NCI-H146 (cell line): ENCODE measurements at places on chromosomes 11 and 22.

DNA sequence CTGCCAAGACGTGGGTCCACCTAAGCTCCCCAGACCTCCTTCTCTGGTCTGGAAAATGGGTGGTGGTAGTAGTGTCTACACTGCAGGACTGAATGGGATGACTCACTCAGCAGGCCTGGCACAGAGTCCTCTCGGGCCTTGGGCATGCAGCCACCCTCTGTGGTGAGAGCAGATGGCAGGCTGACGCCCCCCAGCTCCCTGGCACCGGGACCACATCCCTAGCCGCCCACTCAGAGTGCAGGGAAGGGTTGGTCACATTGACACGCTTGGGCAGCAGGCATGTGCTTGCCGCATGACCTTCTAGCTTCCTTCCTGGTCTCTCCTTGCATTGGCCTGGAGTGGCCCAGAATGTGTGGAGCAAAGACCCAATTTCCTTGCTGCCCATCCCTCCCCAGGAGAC, 30.7 kb upstream of the PRODH start:
- DNase-seq: no peak

GRCh38 chr22:44363013-44363979, 50.5 kb upstream of the SHISAL1 start:
- no peak for DNase-seq

GRCh38 chr11:63874511-63874910, 35.6 kb downstream of the MARK2 start:
- DNase-seq: no peak

DNA sequence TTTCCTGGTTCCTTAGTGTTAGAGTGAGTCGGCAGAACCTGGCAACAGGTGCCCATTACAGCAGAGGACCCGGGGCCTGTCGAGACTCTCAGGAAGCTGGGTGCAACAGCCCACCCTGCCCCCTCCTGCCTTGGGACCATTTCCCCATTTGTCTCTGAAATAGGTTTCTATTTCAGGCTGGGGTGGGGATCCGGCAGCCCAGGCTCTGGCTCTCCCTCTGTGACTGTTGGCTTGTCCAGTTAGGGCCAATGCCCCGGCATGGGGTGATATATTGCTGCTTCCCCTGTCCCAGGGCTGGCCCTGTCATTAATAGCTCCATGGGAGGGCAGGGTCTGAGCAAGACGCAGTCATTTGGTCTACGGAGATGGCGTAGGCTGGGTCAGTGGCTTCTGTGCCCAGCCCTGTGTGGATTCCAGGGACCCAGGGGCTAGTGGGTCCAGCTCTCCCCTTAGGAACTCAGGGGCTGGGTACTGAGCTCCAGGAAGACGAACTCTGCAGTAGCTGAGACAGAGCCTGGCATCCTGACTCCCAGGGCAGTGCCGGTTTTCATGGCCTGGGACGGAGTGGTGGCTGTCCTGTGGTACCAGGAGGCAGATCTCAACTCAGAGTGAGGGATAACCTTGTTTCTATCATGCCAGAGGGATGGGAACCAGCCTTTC, 2.7 kb downstream of the P2RY6 start:
- DNase-seq: no peak

GRCh38 chr22:32827049-32827602, 25.6 kb downstream of the TIMP3 start:
- DNase-seq: no peak

DNA sequence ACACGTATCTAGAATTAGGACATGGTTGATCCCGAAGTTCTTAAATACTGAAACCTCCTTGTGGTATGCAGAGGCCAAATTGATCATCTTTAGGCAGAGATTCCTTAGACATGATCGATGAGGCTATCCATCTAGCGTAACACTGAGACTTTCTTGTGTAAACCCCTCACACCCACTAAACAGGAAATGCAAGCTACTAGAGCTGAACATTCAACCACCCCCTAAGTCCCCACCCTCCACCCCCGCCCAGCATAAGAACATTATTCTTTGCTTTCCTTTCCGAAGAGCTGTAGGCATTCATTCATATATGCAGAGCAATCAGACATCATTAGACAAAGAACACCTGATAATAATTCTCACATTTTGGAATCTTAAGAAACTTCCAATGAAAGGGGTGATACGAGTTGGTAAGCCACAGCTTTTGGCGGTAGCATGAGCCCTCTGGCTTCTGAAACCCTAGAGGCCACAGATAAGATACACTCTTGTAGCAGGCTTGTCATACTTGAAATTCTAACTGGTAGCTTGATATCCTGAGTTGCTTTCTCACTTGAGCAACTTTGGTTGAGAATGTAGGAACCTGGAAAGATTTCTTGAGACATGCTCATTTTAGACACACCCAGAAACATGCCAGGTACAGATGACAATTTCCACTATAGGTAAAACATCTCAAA, 42.2 kb downstream of the FLI1 start:
- DNase-seq: no peak

- DNase-seq: no peak
These were observed 42.6 kb downstream of the KCNC1 start for GRCh38 chr11:17777086-17777737.

DNA sequence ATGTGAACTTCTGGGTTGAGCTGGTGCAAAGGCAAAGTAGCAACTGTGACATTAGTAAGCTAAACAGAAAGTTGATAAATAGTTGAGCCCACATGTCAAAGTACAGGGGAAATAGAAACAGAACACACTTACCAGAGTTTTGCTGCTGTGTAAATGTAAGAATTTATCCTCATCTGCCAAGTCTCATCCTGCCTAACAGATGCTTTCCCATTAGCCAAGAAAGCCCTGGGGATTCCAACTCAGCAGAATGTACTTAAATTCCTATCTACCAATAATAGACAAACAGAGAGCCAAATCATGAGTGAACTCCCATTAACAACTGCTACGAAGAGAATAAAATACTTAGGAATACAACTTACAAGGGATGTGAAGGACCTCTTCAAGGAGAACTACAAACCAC, 7.3 kb upstream of the OR51A2 start:
- DNase-seq: no peak
